Ascending aorta (tissue), 2 donors: ENCODE measurements at places on chromosomes 3 and 15. TPM values are rescaled to one million over a fixed set of nuclear protein-coding genes. Genes with fewer than 3 reads are reported as not detected.
A peak's percentile ranks its signal among the peaks of the same experiment; 100 is the strongest.

Gene RETNLB
- total RNA-seq, result not detected

Gene CPN2
- total RNA-seq, result not detected

Gene UTS2B
- 16.8 TPM for total RNA-seq

DNA sequence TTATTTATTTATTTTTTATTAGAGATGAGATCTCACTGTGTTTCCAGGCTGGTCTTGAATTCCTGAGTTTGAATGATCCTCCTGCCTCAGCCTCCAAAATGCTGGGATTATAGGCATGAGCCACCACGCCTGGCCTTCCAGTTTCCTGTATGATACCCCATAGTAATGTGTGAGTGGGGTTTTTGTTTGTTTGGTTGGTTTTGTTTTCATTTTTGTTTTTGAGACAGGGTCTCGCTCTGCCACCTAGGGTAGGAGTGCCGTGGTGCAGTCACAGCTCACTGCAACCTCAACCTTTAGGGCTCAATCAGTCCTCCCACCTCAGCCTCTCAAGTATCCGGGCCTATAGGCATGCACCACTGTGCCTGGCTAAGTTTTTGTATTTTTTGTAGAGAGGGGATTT is 30.9 kb downstream of the GOLM2 start:
- H3K27me3 ChIP-seq, result no peaks in the 10 kb centered on the region
- H3K4me3 ChIP-seq, result no peak overlapping the region
- H3K4me1 ChIP-seq, result no peaks in the 10 kb centered on the region
- no peak for DNase-seq
- no peaks in the 10 kb centered on the region for H3K36me3 ChIP-seq

DNA sequence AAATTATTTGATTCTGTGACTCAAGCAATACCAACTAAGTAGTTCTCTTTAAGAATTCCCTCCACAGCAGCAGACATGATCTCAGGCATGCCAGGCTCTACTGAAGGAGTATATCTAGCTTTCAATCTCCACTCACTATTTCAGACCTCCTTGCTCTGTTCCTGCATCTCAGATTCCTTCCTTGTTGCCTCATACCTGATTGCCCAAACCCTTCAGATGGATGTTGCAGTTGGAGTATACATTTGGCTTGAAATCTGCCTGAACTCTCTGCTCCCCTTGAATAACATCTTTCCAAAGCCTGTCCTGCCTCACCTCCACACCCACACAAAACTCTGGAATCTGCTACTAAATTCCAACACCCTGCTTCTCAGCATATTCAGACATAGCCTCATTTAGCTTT is 19.8 kb upstream of the TM4SF4 start:
- H3K27me3 ChIP-seq, result no peaks in the 10 kb centered on the region
- no peak overlapping the region for H3K27ac ChIP-seq
- H3K4me3 ChIP-seq, result no peak overlapping the region
- DNase-seq, result no peak
- no peaks in the 10 kb centered on the region for H3K36me3 ChIP-seq
- H3K4me1 ChIP-seq, result peaks cover 4% of the 10 kb centered on the region

DNA sequence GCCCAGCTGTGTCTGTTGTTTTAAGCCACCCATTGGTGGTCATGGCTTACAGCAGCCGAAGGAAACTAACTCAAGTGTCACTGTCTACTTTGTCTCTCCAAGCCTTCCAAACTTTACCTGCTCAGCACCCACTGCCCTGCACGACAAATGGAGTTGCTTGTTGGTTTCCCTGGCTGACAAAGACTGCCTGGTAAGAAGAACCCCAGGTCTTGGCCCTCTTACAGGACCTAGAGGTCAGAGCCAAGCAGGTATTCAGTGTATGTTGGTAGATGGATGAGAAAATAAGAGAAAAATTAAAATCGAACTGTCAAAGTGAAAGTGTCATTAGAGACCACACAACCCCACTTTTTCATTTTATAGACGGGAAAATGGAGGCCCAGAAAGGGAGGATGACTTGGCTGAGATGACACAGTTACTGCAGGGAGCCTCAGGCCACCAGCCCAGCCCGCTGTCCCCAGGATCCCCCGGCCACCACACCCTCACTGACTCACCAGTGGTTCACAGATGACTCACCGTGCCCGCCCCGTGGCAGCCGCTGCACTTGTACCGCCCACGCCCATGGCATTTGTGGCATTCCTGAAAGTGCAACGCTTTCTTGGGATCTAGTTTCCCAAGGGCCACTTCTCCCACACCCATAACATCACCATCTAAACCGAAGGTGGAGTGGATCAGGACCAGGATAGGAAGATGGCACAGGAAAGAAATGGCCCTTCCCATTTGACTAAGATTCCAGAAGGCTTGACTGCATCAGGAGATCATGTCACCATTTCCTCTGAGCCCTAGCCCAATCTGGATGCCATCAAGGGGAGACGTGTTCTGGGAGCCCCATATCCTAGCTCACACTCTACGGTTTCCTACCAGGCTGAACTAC is 15.2 kb downstream of the SSUH2 start:
- H3K36me3 ChIP-seq, result no peaks in the 10 kb centered on the region
- H3K27ac ChIP-seq, result no peak overlapping the region
- no peak overlapping the region for H3K4me3 ChIP-seq

DNA sequence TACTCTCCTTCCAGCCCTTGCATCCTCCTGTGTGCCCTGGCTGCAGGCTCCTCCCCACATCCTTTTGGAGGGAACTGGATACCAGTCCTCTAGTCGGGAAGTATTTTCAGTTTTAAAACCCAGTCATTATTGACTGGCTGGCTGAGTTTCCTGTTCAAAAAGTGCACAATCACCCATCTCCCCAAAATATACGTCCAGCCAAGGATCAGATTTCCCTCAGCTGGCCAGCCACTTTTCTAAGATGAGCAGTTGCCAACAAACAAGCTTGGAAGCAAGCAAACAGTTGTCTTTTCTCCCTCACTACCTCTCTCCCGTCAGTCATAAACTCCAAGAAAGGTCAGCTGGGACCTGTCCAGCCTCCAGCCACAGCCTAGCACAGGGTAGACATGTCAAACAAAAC is 147.7 kb upstream of the GALNT15 start:
- H3K36me3 ChIP-seq, result no peaks in the 10 kb centered on the region
- no peaks in the 10 kb centered on the region for H3K4me1 ChIP-seq
- H3K27me3 ChIP-seq, result no peaks in the 10 kb centered on the region

- H3K36me3 ChIP-seq, result no peaks in the 10 kb centered on the region
- no peak overlapping the region for H3K4me3 ChIP-seq
- no peak overlapping the region for H3K27ac ChIP-seq
- H3K4me1 ChIP-seq, result no peaks in the 10 kb centered on the region
- no peak for DNase-seq
Observed at GRCh38 chr3:70315021-70315420, 2.6 kb upstream of the MDFIC2 start.

DNA sequence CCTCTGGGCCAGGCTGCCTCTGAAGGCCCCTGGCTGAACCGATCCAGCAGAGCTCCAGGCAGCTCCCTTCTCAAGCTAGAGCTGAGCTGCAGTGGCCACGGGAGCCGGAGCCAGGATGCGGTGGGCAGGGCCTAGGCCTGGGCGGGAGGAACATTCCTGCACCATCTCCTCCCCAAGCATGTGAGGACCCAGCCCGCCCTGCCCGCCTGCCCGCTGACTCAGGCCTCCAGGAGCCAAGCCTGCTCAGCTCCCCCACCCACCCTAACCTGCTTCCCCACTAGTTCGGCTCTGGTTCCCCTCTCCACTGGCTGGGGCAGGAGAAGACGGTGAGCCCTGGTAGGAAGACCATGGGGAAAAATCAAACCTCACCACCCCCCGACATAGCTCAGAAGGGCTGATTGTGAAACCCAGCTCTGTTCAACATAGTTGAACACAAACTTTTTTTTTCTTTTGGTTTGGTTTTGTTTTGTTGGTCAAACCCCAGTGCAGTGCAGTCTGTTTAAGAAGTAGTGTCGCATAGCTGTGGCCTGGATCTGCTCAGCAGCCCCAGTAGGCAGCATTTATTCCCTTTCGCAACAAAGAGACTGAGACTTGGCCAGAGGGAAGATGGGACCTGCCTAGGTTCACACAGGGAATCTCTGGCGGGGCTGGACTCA is 13.5 kb downstream of the SNX33 start:
- H3K27ac ChIP-seq, result peak overlapping the region; percentile 97
- H3K27me3 ChIP-seq, result no peaks in the 10 kb centered on the region
- H3K4me1 ChIP-seq, result peaks cover 51% of the 10 kb centered on the region
- peaks cover 15% of the 10 kb centered on the region for H3K36me3 ChIP-seq
- no peak overlapping the region for H3K4me3 ChIP-seq

DNA sequence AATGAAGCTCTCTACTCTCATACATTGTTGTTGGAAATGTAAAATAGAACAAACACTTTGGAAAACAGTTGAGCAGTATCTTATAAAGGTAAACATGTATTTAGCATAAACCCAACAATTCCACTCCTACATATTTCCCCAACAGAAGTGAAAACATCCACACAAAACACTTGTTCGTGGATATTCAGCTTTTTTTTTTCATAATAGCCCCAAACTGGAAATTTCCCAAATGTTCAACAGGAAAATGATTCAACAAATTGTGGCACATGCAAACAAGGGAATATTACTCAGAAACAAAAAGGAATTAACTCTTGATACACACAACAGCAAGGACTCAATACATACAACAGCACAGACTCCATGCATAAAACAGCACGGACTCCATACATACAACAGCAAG is 28.5 kb downstream of the RFTN1 start:
- no peak overlapping the region for H3K4me3 ChIP-seq
- H3K36me3 ChIP-seq, result peaks cover 26% of the 10 kb centered on the region
- H3K27me3 ChIP-seq, result no peaks in the 10 kb centered on the region
- H3K27ac ChIP-seq, result peak overlapping the region; percentile 42
- H3K4me1 ChIP-seq, result peaks cover 9% of the 10 kb centered on the region

DNA sequence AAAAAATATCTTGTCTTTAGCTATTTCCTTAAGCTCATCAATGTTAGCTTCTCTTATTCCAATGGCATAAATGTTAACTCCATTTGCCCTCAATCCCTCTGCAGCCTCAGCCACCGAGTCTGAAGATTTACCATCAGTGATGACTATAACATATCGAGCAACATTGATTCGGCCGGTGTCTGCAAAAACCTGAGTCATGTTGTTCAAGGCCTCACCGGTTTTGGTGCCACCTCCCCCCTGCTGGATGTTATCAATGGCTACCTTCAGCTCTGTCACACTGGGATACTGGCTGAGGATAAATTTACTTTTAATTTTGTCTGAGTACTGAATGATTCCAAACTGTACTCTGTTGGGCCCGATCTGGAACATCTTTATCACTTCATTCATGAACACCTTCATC is 41.0 kb upstream of the CAPN7 start:
- no peaks in the 10 kb centered on the region for H3K36me3 ChIP-seq
- H3K27me3 ChIP-seq, result no peaks in the 10 kb centered on the region
- no peaks in the 10 kb centered on the region for H3K4me1 ChIP-seq
- no peak overlapping the region for H3K4me3 ChIP-seq

- no peak overlapping the region for H3K4me3 ChIP-seq
- no peaks in the 10 kb centered on the region for H3K36me3 ChIP-seq
- no peaks in the 10 kb centered on the region for H3K27me3 ChIP-seq
- no peak for DNase-seq
- no peak overlapping the region for H3K27ac ChIP-seq
- peaks cover under 1% of the 10 kb centered on the region for H3K4me1 ChIP-seq
Observed at GRCh38 chr3:44516230-44516629, 38.8 kb upstream of the ZNF445 start.

DNA sequence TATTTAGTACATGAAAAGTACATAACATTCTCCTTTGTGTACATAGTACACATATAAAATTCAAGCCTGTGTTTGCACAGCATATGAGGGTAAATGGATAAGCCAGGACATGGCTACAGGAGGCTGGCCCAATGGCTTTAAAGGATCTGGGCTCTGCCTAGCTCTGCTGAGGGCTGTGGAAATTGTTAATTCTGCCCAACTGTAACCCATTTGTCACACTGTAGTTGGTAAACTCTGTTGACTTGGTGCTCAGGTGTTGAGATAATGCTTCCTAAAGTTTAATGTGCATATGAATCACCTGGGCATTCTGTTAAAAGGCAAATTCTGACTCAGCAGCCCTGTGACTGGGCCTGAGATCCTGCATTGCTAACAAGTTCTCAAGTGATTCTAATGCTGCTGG is 196.5 kb upstream of the ZPLD1 start:
- no peak overlapping the region for H3K27ac ChIP-seq
- H3K4me1 ChIP-seq, result no peaks in the 10 kb centered on the region
- no peaks in the 10 kb centered on the region for H3K27me3 ChIP-seq
- H3K4me3 ChIP-seq, result no peak overlapping the region
- no peak for DNase-seq

DNA sequence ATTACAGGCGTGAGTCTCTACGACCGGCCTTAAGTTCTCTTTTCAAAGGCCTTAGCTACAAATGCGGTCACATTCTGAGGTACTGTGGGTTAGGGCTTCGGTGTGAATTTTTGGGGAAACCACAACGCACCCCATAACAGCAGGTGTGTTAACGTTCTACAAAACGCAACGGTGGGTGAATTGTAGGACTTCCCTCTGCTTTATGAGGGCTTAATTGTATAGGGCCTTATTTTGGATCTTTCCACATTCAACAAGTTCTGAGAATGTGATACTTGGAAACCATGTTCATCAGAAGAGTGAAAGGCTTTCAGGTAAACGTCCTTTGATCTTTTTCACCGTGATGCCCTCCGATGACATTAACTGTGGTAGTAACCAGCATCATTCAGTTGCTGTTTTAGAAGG is 998.6 kb upstream of the CFAP20DC start:
- no peak overlapping the region for H3K4me3 ChIP-seq
- DNase-seq, result no peak
- H3K4me1 ChIP-seq, result no peaks in the 10 kb centered on the region
- H3K27ac ChIP-seq, result no peak overlapping the region
- H3K27me3 ChIP-seq, result no peaks in the 10 kb centered on the region
- H3K36me3 ChIP-seq, result no peaks in the 10 kb centered on the region

GRCh38 chr3:37537914-37538691 is 323.6 kb upstream of the CTDSPL start:
- H3K4me1 ChIP-seq, result peaks cover 8% of the 10 kb centered on the region
- peaks cover 39% of the 10 kb centered on the region for H3K36me3 ChIP-seq
- peak overlapping the region; percentile 73 for H3K27ac ChIP-seq

GRCh38 chr15:61681676-61682075 is 378.6 kb downstream of the VPS13C start:
- H3K27ac ChIP-seq, result no peak overlapping the region
- no peaks in the 10 kb centered on the region for H3K36me3 ChIP-seq
- no peaks in the 10 kb centered on the region for H3K27me3 ChIP-seq

- no peaks in the 10 kb centered on the region for H3K27me3 ChIP-seq
- H3K27ac ChIP-seq, result no peak overlapping the region
- H3K36me3 ChIP-seq, result no peaks in the 10 kb centered on the region
- no peak for DNase-seq
Observed at GRCh38 chr15:96053031-96053780, 277.3 kb upstream of the NR2F2 start.

DNA sequence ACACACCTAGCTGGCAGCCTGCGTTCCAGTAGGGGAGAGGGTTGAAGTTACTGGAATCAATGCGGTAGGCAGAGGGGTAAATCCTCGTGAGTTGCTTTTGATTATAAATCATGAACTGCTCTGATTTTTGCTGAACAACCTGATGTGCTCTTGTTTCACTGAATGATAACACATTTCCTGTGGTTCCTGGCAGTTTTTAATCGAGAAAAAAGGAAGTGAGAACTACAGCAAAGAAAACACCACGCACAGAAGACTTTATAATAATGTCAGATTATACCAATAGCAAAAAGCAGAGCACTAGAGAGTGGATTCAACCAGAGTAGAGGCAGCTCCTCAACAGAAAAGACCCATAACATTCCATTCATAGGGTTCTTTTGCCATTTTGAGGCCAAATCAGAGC is 200.8 kb upstream of the STRIT1 start:
- no peak overlapping the region for H3K27ac ChIP-seq
- no peak for DNase-seq
- no peaks in the 10 kb centered on the region for H3K4me1 ChIP-seq
- no peak overlapping the region for H3K4me3 ChIP-seq
- no peaks in the 10 kb centered on the region for H3K27me3 ChIP-seq
